ENCODE measurements at places on chromosomes 3 and 15.
A peak's percentile ranks its signal among the peaks of the same experiment; 100 is the strongest.

- DNase-seq: no peak
Observed at GRCh38 chr3:160291290-160291908, 66.2 kb downstream of the C3orf80 start.

- DNase-seq: no peak
Observed at GRCh38 chr3:150344079-150344759, 63.9 kb upstream of the TSC22D2 start.

GRCh38 chr15:67039384-67040075 lies 25.9 kb upstream of the SMAD3 start:
- DNase-seq: no peak

GRCh38 chr3:189001559-189001958 lies 170.2 kb upstream of the TPRG1 start:
- no peak for DNase-seq

- DNase-seq: peak; percentile 81
Observed at GRCh38 chr15:78915341-78916087, 29.3 kb downstream of the CTSH start.

DNA sequence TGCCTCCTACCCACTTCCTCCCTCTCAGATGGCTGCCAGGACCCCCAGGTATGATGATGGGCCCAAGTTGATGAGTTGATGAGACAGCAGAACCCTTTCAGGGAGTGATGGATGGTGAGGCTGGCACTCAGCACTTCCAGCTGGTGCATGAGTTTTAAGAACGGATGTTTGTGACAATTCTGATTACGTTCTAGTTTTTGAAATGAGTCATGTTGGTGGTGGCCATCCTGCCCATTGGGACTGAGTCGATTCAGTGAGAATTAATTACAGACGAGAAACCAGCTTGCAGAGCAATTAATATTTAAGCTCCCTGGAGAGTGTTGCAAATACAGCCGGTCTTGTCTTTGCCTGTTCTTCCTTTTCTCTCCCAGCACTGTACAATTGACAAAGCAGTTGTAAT lies 56.9 kb upstream of the NR2C2 start:
- no peak for DNase-seq

DNA sequence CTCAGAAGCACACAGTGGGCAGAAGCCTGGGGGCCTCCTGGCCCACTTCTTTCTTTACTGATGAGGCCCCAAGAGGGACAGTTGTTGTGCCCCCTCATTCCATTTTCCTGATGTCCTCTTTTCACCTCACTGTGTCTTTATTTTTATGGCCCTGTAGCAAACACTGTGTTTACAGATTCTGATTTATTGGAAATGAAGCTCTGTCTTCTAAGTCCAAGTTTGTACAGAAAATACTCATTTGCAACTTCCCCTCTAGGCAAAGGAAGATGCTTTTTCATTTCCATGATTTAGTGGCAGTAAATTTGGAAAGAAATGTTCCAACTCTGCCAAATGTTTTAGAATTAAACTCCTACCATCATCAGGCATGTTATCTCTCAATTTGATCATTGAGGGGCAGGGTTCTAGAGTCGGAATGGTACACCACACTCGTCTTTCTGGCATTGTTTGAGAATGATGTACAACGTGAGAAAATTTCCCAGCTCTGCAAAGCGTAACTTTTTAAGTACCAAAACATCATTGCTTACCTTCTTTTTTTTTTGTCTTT lies 129.7 kb downstream of the ARNT2 start:
- DNase-seq: no peak

- DNase-seq: no peak
Observed at GRCh38 chr15:60221356-60221755, 176.4 kb downstream of the ANXA2 start.

DNA sequence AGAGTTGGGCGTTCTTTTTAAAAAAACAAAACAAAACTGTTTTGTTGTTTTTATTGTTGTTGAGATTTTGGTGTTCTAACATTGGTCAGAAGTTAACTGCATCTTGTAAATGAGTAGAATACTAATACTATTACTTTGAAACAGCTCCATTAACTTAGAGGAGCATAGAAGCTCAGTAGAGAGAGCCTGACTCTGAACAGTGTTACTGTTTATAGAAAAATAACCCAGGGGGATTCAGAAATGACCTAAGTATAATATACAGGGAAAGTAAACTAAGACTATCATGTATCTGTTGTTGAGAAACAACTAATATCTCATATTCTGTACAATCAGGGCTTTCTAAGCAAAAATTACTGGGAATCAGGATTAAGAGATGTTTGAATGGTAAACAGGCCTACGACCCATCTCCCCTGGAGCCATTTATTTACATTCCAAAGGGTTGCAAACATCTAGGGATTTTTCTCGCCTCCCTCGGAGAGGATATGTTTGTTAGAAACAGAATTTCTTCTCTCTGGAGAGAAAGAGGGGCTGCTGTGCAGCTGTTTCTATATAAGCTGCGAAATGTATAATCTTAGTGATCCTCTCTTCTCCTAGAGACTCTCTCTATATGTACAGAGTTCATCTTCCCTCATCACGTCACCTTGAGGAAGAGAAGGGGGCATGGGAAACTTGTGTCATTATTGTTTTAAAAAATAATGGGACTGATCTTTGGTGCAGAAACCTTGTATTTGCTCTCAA lies 827.5 kb upstream of the DPPA4 start:
- DNase-seq: no peak

DNA sequence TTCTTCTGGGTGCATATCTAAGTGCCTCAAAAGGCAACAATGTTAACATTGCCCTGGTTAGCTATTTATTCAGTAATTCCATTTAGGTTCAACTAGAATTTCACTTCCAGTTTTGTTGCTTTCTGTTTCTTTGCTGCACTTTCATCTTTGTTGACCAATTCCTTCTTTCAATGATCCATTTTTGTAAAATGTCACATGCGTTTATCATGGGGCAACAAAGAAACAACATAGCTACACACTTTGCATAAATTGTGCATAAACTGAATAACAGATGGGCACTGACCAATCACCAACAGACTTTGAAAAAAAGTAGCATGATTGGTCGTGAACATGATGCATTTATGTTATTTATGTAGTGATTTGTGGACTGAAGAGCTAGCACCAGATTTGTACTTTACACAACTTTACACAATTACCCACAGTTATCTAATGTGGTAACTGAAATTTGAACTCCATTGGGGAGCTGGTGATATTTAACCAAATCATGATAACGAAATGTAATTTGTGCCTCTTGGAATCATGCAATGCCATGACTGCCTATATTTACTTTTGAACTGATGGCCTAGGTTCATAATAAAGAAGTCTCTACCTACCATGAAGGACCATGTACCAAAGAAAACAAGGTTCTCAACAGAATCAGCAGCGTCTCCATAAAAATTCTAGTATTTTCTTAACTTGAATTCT lies 7.1 kb upstream of the CPOX start:
- no peak for DNase-seq

- peak; percentile 21 for DNase-seq
Observed at GRCh38 chr3:28240441-28240840, 978 bp upstream of the CMC1 start.

- DNase-seq: no peak
Observed at GRCh38 chr3:136858381-136858780, 3.6 kb upstream of the NCK1 start.

- DNase-seq: peak; percentile 16
Observed at GRCh38 chr3:49016414-49017228, 1.8 kb downstream of the DALRD3 start.

- no peak for DNase-seq
Observed at GRCh38 chr3:152817400-152817799, 17.5 kb upstream of the P2RY1 start.

- DNase-seq: no peak
Observed at GRCh38 chr15:45618813-45619212, 16.0 kb upstream of the SQOR start.

- no peak for DNase-seq
Observed at GRCh38 chr15:70589728-70590127, 173.6 kb downstream of the UACA start.

GRCh38 chr3:50571486-50571885 lies 2.2 kb downstream of the HEMK1 start:
- no peak for DNase-seq

GRCh38 chr3:134327594-134327975 lies 46.7 kb downstream of the AMOTL2 start:
- no peak for DNase-seq

DNA sequence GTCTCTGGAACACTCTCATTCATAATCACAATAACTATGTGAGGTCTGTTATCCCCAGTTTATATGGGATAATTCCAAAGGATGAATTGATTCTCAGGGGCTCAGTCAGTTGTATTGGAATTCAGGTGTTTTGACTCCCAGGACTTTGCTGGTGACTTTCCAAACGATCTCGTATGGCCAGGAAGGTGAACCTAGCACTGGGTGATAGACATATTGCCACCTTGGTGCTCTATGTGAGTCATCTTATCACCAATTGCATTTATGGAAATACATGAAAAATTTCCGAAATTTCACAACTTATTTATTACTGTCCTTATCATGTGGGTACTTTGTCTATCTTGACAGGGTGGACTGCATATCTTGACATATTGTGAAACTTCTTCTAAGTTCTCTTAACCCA lies 287.3 kb downstream of the WDR72 start:
- no peak for DNase-seq

- DNase-seq: no peak
Observed at GRCh38 chr3:151686257-151686656, 47.5 kb upstream of the AADACL2 start.

DNA sequence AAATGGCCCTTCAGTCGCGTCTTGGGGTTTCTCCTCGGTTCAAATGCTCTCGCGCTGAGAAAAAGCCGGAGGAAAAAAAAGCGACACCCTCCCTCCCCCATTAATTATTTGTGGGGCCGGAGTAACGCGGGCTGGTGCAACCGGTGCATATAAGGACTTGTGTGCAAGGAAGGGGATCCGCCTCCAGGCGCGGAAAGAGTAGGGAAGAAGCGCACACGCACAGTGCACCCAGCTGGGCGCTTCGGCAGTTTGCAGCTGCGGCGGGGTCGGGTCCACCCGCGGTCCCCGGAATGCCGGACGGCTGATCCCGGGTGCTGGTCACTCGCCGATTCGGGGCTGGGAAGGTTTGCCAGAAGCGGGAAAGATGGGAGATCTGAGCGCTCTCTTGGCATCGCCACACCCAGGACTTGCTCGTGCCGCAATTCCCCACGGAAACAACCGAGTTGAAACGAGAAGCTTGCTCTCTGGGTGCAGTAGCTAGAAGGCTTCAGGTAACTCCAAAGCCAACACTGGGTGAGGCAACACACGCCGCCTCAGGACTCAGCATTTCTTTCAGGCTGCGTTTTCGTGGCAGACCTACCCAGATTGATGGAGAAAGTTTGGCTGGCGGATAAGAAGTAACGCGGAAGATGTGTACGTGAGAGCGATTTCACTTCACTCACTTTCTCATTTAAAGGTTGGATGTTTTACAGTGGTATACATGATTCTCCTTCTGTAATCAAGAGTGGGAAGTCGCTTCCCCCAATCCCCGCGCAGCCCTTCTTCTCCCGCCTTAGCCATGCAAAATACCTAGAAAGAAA lies 720 bp upstream of the TNIK start:
- peak; percentile 84 for DNase-seq

DNA sequence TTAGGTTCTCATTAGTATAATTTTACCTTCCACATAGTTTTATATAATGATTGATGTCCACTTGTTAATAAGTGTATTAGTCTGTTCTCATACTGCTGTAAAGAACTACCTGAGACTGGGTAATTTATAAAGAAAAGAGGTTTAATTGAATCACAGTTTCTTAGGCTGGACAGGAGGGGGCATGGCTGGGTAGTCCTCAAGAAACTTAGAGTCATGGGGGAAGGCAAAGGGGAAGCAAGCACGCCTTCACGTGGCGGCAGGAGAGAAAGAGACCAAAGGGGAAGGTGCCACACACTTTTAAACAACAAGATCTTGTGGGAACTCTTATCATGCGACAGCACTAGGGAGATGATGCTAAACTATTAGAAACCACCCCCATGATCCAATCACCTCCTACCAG lies 19.2 kb downstream of the DZIP3 start:
- DNase-seq: no peak

DNA sequence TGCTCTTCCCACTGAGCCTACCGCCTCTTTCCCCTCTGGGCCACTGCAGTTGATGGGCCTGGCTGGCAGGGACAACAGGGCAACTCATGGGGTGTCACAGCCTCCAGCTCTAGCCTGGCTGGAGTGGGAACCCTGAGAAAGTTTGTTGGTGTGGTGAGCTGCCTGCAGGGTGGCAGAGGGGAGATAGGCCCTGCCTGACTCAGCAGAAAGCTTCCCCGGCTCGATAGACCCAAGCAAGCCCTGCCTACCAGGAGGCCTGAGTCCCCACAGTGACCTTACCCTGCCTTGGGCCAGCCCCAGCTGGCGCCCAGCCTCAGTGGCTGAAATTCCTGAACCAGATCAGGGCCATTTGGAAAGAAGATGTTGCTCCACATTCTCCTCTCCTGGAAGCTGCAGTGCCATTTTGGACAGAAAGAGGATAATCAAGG lies 29.4 kb downstream of the ABTB1 start:
- peak; percentile 86 for DNase-seq

GRCh38 chr15:57114070-57114469 lies 195.6 kb downstream of the TCF12 start:
- no peak for DNase-seq

DNA sequence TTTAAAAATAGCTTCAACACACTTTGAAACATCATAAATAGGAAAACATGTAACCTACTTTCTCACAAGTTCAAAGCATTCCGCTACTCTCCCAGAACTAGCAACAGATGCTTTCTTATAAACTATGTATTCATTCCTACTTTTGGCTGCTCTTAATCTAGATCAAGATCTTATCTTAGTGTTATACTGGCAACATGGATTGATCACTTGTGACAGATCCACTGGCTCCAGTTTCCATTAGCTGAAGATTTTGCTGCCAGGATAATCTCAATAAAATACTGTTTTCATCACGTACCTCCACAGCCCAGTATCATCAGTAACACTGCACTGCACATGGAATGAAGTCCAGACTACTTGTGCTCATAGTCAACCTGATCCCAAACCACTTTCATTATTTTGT lies 491.7 kb upstream of the AGTR1 start:
- no peak for DNase-seq

GRCh38 chr15:62124973-62125303 lies 40.1 kb downstream of the C2CD4B start:
- DNase-seq: no peak

- DNase-seq: no peak
Observed at GRCh38 chr3:38563886-38564270, 67.7 kb downstream of the EXOG start.

GRCh38 chr15:96339619-96340347 lies 9.3 kb downstream of the NR2F2 start:
- no peak for DNase-seq

- DNase-seq: no peak
Observed at GRCh38 chr3:112681822-112682325, 40.9 kb upstream of the CCDC80 start.

GRCh38 chr3:66423791-66424190 lies 77.0 kb downstream of the LRIG1 start:
- DNase-seq: no peak

DNA sequence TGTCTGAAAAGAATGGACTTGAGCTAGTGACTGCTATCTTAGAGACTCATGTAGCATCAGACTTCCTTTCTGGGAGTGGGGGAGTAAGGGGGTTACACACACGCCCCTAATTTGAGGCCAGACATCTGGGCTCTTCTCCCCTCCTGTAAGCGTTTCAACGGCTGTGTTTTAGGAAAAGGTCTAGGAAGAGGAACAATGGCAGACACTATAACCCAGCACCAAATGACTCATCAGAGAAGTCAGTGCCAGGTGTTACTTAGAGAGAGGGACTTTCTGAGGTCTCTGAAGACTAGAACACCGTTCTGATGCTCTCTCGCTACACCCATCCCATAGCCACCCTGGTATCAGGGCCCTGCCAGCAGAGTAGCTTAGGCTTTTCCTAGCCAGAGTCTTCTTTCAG lies 65.5 kb downstream of the SSUH2 start:
- no peak for DNase-seq
